Fibroblast of lung (primary cell): ENCODE measurements at places on chromosomes 11 and 22.

DNA sequence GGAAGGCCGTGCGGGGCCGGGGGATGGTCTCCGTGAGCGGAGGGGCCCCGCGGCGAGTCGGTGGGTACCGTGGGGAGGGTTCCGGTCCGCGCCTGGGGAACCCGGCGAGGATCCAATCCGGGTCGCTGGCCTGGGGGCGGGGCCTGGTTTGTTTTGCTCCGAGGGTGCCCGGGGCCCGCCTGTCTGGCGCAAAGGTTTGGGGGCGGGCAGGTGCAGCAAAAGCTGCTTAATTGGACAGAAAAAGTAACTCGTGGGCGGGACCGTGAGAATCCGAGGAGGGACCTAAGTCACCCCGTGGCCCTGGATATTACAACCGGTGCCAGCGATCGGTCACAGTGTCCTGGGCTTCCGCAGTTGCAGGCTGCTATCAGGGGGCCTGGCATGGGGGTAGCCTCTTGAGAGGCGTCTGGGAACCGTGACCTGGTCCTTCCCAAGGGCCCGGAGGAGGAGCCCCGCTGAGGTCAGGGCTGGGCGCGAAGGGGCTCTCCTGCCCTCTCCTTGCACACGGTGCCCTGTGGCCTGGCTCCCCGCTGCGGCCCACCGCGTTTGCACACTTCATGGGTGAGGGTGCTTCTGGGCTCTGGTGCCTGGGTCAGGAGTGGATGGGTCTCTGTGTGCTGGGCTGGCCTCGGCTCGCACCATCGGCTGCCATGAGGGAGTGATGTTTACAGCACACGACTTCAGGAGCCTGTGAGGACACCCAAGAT lies 1.4 kb downstream of the PNPLA2 start:
- peak; percentile 57 for DNase-seq

GRCh38 chr11:116962108-116962507 lies 124.7 kb upstream of the APOA1 start:
- DNase-seq = peak; percentile 44

DNA sequence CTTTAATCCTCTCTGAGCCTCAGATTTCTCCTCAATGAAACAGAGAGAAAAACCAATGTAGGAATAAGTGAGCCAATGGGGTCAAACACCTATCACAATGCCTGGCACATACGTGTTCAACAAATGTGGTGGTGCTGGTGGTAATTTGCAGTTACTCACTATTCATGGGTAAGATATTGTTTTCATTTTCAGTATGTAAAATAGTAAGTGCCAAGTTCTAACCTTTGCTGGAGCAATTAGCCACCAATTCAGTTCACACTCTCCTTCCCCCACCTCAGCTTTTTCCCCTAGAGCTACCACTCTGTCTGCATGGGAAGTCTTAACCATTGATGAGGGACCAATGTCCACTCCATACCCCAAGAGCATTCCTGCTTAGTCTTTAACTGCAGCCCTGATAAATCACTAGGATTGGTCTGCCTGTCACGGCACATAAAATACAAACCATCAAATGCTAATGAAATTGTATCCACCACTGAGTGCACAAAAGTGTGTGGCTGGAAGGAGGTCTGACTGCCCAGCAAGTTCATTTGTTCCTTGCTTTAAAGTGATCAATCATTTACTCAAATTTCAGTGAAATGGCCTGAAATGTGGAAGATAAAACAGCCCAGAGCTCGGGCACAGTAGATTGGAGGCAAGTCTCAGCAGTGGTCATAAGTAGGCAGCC lies 187.4 kb upstream of the API5 start:
- DNase-seq = no peak

- DNase-seq = no peak
Observed at GRCh38 chr22:34973926-34974325, 92.0 kb upstream of the ISX start.

DNA sequence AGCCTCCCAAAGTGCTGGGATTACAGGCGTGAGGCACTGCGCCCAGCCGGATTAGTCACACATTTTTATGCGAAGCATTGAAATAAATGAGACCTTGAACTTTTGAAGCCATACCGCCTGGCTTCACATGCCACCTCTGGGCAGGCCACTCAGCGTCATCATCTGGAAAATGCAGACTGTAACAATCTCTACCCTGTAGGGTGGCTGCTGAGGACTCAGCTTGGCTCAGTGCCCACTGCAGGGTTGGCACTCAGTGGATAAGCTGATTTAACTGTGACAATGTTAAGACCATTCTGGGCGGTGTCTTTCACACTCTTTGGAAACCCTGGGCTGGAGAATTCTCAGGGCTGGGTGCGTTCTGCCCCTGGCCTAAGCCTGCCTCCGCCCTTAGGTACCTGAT lies 8.5 kb downstream of the SH3BP1 start:
- DNase-seq = no peak

DNA sequence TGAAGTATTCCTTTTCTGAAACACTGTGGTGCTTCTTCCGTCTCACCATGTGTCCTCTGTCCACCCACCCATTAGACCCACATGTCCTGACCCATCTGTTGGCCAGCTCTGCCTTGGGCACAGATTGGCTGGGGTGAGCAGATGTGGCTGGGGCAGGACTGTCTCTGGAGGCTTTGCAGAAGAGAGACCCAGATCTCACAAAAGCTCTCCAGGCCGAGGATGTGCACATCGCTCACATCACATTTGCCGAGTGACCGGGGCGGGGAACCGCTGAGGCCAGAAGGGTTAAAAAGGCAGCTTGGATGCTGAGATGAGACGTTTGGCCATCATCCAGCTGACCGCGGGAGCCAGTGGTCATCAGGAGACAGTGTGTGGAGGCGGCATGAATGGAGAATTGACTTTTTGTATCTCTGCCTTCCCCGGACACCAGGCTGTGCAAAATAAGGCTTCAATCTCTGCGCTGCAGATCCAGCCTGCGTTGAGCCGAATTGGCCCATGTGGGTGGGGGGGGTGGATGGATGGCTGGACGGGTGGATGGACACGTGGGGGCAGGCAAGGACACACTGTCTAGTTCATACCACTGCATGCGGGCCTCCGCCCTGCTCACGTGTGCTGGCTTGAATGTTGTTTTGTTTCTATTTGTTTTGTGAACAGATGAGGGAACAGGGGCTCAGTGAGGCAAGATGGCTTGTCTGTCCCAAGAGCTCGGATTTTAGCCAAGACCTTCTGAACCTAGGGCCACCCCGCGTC lies 6.1 kb downstream of the IFITM10 start:
- DNase-seq = no peak

DNA sequence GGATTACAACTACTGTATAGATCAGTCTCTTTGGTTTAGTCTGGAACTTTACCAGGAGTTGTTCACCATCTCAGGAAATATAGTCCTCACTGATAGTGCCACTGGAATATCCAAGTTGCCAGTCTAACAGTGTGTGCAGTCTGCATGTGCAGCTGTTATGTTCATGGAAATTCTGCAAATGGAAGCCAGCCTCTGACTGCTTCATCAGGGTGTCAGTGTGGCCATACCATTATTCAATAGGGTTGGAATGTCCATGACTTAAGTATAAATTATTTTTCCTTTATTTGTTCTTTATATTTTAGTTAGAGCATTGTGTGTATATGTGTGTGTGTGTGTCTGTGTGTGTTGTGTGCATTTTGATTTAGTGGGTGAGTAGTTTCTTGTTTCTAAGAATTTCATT lies 51.8 kb downstream of the C11orf96 start:
- no peak for DNase-seq

DNA sequence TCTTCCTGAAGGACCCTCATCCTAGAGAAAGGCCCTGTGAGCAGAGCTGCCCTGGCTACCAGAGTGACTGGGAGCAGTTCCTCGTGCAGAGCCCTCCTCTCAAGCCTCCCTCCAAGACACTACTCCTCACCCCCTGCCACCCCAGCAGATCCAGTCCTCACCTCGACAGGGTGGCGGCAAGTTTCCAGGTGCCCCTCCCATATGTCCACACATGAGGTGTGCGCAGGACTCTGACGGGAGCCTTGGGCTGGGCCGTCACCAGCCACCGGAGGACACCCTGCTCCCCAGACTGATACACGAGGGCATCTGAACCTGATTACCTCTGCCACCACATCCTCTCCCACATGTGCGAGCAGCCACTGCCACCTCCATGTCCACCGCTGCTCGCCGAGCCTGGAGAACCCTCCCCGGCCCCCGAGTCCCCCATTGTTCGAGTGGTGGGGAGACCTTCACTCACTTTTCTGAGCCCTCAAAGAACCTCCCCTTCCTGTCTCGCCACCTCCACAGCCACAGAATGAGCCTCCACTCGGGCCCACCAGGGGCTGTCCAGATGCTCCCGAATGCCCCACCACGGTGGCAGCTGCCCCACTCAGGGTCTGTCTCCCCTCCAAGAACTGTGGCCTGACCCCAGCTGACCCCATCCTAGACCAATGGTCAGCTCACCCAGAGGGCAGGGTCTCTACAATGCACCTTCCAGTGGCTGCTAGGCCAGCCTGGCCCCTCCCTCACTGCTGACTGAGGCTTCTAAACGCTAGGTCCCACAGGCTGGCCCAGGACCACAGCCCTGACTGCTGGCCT lies 62.5 kb downstream of the DGCR2 start:
- no peak for DNase-seq

- no peak for DNase-seq
Observed at GRCh38 chr11:74717221-74717969, 13.8 kb downstream of the CHRDL2 start.

GRCh38 chr11:135004495-135004894 lies 592.5 kb upstream of the B3GAT1 start:
- DNase-seq = no peak

DNA sequence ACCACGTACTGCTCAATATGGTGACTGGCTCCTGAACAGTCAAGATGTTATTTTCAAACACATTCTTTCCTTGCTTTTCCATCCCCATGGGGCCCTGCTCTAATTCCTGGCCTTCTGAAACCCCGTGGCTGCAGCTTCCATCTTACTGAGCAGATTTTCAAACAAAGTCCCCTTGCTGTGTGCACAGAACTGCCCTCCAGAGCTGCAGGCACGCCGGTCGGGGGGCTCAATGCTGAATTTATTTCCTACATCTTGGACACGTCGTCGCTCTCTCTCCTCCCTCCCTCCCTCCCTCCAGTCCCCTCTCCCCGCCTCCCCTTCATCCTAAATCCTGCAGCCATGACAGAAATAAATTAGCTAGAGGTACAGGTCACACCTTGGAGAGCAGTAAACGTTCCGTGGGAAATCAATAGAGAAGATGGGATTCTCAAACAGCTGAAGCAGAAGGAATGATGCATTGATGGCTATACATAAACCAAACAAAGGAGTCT lies 243.1 kb upstream of the BLID start:
- DNase-seq = no peak

DNA sequence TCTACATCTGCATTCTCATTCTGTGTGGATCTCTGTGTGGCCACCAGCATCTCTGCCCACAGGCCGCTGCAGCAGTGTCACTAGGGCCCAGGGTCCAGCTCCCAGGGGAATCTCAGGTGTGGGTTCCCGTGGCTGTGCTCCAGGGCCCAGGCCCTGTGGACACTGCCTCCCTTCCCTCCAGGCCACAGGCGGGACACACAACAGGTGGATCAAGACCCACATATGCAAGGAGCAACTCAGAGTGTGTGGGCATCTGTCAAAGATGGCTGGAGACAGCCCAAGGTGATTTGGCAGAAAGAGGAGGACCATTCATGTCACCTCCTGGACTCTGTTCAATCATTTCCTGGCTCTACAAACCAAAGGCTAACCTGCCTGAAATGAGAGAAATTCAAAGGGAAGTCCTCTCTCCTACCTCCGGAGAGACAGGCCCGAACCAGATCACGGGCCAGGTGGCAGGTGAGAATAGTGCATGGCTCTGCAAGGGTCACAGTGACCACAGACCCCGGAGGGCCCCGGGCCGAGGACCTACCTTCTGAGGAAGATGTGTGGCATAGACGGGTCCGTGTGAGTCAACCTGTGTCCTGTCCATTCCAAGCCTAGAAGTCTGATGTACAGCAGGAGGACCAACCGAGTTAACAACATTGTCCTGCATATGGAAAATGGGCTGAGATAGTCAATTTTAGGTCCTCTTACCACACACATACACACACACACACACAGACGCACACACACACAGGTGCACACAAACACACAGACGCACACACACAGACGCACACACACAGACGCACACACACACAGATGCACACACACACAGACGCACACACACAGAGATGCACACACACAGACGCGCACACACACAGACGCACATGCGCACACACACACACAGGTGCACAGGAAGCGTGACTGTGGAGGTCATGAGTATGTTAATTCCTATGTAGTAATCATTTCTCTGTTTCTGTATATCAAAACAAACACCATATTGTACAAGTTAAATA lies 1068.5 kb downstream of the BRD1 start:
- DNase-seq = no peak

DNA sequence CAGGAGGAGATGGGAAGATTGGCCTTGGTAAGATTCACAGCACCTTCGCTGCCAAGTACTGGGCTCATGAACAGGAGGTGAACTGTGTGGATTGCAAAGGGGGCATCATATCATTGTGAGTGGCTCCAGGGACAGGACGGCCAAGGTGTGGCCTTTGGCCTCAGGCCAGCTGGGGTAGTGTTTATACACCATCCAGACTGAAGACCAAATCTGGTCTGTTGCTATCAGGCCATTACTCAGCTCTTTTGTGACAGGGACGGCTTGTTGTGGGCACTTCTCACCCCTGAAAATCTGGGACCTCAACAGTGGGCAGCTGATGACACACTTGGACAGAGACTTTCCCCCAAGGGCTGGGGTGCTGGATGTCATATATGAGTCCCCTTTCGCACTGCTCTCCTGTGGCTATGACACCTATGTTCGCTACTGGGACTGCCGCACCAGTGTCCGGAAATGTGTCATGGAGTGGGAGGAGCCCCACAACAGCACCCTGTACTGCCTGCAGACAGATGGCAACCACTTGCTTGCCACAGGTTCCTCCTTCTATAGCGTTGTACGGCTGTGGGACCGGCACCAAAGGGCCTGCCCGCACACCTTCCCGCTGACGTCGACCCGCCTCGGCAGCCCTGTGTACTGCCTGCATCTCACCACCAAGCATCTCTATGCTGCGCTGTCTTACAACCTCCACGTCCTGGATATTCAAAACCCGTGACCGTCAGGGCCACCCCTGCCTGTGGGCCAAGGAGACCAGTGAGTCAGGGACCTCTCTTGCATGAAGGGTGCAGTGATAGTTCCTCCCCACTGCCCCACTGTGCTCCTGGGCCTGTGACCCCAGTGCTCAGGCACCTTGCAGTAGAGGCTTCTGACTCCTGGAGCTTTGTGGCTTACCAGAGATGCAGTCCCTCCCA lies 83.6 kb downstream of the BCR start:
- no peak for DNase-seq

DNA sequence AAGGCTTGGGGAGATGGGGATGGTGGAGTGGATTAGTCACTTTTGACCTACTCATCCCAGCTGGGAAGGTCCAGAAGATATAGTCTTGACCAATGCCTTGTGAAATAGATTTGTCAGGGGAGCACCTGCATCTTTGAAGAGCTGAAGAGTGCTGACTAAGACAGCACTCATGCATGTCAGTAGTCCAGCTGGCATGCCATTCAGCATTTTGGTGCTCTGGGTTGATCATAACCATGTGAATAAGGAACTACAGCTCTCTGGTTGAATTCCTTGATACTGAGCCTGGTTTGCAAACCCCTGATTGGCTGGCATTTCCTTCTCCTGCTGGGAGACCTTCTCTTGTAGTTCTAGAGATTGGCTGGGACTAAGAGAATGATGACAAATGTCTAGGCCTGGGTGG lies 106.8 kb upstream of the ALX4 start:
- DNase-seq = no peak
